ENCODE measurements at places on chromosomes 1 and 21.
A peak's percentile ranks its signal among the peaks of the same experiment; 100 is the strongest.

DNA sequence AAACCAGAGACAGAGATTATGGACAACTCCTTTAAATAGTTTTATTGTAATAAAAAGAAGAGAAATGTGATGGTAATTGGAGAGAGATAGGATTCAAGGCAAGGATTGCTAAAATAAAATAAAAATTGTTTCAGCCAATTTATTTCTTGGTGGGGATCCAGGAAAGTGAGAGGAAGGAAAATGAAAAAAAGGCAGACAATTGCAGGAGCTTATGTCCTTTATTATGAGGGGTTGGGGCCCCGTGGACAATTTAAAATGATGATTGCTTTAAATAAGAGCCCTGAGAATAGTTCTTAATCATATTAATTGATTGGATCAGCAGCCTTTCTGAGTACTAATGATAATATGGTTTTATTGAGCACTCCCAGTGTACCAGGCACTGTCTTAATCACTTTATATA, 40.2 kb downstream of the RGS2 start:
- DNase-seq, result no peak

DNA sequence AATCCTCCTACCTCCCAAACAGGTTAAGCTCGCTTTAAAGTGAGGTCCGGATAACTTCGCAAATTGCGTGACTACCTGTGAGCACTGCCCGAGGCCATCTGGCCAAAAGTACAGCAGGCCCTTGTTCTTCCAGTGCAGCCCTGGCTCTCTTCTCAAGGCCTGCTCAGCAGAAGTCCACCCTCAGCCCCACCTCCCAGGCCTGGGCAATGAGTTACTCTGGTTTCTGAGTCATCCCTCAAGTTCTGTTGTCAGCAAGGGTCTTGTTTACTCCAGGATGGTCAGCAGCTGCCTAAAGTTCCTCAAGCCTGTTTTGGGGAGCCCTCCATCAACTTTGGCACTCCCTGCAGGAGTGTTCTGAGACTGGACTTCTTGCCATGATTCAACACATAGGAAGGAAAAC, 101.7 kb downstream of the BCAR3 start:
- no peak for DNase-seq

DNA sequence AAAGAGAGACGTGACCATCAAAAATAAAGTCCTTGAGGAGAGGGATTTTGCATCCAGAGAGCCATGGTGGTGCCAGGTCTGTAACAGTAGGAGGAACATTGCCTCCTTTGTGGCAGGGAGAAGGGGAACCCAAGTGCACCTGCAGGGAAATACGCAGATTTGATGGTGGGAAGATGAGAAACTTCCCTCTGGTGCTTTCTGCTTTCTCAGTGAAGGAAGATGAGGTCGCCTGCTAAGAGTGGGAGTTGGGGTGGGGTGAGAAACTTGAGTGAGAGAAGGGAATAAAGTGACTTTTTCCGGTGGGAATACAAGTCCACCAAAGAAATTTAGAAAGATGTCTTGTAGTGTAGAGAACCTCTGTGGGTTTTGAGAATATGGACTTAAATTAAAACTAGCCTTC, 9.1 kb downstream of the PLA2G4A start:
- no peak for DNase-seq

GRCh38 chr1:232943679-232944252, 6.6 kb upstream of the NTPCR start:
- DNase-seq, result no peak

- no peak for DNase-seq
These were observed 88.8 kb downstream of the CDC14A start for GRCh38 chr1:100441146-100441545.

DNA sequence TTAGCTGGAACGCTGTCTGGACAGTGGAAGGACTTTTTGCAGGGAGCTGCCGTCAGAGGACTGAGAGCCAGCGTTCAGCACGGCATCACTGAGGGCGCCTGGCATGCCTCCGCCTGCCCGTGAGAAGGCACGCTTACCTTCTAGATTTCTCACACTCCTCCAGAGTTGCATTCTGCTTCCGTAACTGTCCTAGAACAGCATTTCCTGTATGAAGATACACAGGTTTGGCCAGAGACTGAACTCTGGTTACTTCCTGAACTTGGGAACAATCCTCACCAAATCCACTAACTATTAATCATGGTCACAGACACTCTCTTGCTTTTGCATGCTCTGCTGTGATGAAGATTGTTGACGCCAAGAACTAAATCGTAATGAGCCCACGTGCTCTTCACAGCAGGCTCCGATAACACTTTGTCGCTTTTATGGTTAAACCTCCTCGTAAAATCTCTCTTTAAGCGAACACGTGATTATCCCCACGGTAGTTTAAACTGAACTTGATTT, 93.5 kb downstream of the KIF26B start:
- DNase-seq, result no peak

GRCh38 chr21:26719750-26720149, 125.5 kb downstream of the ADAMTS1 start:
- no peak for DNase-seq

GRCh38 chr1:245823408-245824147, 668.8 kb downstream of the KIF26B start:
- DNase-seq, result no peak

- no peak for DNase-seq
These were observed 84.6 kb downstream of the RAVER2 start for GRCh38 chr1:64829411-64830029.

- no peak for DNase-seq
These were observed 47.6 kb downstream of the MATN1 start for GRCh38 chr1:30675761-30676160.

DNA sequence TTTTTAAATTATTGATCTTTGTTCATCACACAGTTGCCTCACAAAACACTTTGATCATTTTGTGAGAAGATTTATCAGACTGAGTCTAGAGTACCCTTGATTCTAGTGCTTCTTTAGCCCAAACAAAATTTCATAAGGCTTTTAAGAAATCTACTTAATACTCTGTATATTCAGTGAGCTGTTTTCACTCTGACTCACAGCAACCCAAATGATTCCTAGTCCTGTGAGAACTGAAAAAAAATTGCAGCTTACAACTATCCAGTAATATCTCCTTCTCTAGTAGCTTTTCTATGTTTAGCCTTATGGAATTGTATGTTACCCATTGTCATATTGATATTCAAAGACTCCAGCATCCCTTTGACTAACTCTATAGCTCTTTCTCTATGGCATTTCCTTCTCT, 915.6 kb downstream of the AMY1C start:
- DNase-seq, result no peak

GRCh38 chr1:70887936-70888335, 159.7 kb downstream of the PTGER3 start:
- no peak for DNase-seq

- no peak for DNase-seq
These were observed 296.0 kb downstream of the TBX15 start for GRCh38 chr1:118692143-118692542.

- DNase-seq, result peak; percentile 85
These were observed at the start of gene SLC2A5 for GRCh38 chr1:9069326-9070100. TSS of gene SLC2A5 (minus strand) at chr1:9069635. CDS start at chr1:9069536, 99 bp downstream.

DNA sequence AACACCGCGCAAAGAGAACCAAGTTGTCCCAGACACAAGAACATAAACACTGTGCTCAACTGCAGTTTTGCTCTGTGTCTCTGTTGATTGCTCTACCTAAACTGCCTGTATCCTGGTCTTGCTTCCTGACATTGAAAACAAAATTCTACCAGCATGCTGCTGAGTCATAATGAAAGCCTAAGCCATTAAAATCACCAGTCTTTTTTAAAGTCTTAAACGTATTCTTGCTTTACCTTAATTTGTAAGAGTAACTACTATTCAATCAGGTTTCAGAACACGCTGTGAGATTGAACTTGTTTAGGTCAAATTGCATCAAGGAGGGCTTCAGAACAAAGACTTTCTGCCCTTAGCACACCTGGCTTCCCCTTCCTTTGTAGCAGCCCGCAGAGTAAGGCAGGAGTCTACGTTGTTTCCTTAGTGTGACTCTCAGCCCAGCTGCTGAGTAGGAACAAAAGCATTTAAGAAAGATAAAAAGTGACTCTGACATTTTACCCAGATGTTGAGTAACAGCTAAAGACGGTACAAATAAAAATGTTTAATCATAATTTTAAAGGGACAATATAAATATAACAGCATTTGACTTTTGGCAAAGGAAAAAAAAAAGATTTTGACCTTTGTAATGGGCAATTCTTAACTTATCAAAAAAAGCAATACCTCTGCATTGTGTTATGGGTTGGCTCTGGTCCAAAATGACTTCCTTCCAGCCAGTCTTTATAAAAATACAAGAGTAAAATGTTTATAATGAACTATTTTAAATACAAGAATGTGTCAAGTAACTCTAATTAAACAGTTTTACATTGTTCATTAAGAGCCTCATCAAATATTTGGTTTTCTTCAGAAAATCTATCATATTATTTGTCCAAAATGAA, 186.9 kb upstream of the ADGRL4 start:
- no peak for DNase-seq

GRCh38 chr1:238789916-238790667, 596.3 kb upstream of the CHRM3 start:
- DNase-seq, result no peak

GRCh38 chr21:46515109-46515508, 56.4 kb downstream of the DIP2A start:
- DNase-seq, result peak; percentile 75
